ENCODE measurements at places on chromosomes 2 and 18.

GRCh38 chr2:234765279-234765678 is 186.5 kb upstream of the SH3BP4 start:
- DNase-seq, result no peak

DNA sequence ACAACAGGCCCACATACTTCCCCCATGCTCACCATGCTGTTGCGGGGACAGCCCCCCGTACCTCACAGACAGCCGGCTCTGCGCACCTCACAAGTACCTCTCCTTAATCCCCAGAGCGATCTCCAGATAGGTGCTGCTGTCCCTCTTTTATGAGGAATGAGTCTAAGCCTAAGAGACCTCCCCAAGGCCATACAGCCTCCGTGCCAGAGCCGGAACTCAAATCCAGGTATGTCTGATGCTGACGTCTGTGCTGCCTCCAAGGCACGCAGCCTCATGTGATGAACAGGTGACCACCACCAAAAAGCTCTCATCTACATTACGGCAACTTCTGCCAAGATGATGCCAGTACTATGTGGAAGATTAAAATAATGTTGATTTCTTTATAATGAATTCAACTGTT is 85.2 kb downstream of the EIPR1 start:
- no peak for DNase-seq

GRCh38 chr2:240131941-240132650 is 4.0 kb downstream of the COPS9 start:
- DNase-seq, result no peak

- no peak for DNase-seq
Observed at GRCh38 chr18:48740851-48741485, 202.1 kb downstream of the CTIF start.

- no peak for DNase-seq
Observed at GRCh38 chr2:97724946-97725688, 11.7 kb downstream of the ZAP70 start.

DNA sequence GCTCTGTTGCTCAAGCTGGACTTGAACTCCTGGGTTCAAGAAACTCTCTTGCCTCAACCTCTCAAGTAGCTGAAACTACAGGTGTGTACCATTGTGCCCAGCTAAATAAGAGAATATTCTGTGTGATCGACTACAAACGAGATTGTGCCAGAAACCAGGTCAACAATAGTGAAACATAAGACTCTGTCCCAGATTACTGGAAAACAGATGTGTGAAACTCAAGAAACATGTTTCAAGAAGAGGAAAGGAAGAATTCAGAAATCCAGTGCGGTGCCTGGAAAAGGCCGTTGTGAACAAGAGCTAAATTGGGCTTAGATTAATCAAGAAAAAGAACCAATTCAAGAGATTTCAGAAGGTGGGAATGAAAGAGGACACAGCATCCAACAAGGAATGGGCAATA is 23.4 kb upstream of the STAT1 start:
- DNase-seq, result no peak

- no peak for DNase-seq
Observed at GRCh38 chr2:167842047-167842446, 405.3 kb downstream of the STK39 start.

DNA sequence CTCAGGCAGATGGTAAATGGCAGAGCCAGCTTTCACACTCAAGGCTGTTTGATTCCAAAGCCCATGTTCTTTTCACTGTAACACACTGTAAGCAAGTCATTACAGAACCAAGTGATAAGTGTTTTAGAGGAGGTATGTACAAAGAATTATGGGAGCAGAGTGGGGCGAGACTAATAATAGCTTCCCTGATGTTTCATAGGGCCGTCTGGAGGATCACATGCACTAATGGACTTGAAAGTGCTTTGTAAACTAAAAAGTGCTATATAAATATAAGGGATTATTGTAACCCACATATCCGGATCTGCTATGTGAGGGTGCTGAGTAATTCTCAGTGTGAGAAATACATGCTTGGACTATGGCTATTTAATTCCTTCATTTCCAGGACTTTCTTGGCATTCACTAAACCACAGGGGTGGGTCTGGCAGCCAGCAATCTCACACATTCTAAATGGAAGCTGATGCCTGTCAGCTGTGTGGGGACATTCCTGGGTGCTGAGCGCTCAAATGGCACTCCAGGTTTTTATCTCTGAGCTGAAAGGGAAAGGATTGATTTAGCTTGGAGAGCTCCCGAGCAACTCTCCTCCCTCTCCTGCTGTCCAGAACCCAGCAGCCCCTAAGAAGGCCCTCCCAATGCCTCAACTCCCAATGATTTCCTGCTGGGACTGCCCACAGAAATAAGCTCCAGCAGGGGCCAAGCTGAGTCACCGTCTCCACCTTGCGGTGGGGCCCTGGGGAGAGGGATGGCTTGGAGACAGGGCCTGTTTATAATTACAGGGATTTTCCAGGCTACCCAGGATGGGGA is 222.8 kb downstream of the SOX11 start:
- no peak for DNase-seq

DNA sequence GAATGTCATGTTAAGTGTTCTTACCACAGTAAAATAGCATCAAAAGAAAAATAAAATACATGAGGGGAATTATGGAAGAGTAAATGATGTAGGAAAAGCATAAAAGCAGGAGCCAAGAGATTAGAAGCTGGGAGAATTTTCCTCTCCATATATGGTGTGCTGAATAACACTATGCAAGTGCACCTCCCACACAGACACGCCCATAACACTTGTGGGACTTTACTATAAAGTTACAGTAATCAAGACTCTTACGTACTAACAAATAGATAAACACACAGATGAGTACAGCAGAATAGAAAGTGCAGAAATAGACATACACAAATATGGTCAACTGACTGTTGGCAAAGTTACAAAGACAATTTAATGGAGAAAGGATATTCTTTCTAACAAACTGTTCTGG is 16.0 kb upstream of the SPHKAP start:
- no peak for DNase-seq

DNA sequence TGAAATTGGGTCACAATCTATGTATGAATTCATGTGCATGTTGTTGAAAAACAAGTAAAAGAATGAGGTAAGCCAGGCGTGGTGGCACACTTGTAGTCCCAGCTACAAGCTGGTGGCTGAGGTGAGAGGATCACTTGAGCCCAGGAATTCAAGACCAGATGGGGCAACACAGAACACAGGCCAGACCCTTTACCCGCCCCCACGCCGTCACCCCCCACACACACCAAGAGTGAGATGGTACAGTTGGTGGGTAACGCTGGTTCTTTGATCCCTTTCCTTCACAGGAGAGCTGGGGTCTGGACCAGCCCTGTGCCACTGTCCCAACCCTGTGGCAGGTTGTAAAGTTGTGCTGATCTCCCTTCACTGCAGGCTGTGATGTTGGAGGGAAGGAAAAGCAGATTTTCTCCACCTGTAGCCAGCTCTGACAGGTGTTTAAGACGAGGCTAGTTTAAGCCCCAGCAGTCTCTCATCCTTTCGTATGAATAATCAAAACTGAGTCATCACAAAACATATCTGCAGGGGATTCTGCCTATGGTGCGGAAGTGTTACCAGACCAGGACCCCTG is 13.6 kb downstream of the B3GNT2 start:
- DNase-seq, result no peak

DNA sequence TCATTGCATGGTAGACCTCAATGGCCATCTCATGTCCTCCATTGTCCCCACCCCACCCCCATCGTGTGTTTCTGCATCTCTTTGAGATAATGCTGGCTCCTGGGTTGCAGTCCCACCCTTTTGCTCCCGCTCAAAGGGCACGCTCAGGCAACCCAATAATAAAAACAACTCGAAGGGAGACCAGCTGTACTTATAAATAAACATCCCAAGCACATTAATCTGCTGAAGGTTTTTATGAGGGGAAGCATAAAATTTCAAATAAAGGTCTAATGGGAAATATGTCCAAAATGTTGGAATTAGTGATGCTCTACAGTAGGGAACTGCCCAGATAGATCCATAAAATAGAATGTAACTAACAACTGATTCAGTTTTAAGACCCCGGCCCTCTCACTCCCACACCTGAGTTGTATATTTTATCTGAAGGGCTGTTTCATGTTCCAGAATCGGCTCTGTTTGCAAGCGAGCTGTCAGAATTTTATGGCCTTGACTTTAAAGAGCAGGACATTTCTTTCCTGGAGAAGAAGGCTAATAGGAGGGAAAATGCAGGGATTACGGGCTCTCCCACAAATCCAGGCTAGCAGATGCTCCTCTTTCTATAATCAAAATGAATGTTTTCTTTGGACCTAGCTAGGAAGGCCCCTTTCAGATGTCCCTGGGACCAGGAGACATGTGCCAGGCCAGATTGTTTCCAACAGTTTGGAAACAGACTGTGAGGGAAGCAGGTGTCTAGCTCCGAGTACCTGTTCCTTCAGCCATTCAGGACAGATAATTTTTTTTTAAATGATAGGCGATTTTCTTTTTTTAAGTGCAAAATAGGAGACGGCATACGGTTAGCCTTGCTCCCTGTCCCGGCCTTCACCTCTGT is 103.7 kb downstream of the APOB start:
- DNase-seq, result no peak

DNA sequence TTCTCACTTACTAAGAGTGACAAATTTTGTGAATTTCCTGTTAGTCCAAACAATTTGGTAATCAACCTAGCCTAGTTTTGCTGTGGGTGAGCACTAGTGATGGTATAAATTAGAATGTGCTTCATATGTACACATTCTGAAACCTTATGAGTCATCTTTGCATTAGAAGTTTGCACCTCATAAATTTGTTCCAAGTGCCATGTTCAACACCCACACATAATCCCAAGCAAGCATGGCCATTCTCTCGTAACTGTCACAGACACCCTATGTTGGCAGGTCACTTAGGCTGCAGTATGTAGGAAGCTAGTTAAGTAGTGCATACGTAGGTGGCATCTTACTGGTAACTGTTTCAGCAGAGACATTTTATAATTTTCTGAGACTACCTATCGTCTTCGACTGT is 46.9 kb downstream of the NAB1 start:
- DNase-seq, result no peak

DNA sequence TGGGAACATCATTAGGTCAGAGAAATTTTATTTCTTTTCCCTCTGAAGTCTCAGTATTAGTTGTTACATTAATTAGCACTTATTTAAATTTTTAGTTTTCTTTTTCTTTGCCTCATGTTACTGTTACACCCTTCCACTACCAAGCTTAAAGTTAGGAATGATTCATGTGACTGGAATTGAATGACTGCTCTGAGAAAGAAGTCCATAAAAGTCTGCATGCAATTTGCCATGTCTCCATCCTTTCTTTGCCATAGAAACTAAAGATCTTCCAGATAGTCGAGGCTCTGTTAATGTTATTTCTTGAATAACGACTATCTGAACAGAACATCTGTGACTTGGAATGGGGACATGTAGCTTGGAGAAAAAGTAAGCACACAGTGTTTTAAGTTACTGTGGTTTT is 1269.8 kb upstream of the PIK3C3 start:
- DNase-seq, result no peak

GRCh38 chr2:20419752-20420151 is 27.1 kb upstream of the RHOB start:
- DNase-seq, result no peak

GRCh38 chr2:2571301-2572150 is 240.5 kb upstream of the MYT1L start:
- DNase-seq, result no peak

- DNase-seq, result no peak
Observed at GRCh38 chr2:122451040-122451439, 695.6 kb downstream of the TSN start.

GRCh38 chr18:10928011-10928771 is 221.2 kb downstream of the PIEZO2 start:
- no peak for DNase-seq

GRCh38 chr2:163420604-163421003 is 315.2 kb downstream of the FIGN start:
- DNase-seq, result no peak

- no peak for DNase-seq
Observed at GRCh38 chr2:158101384-158101926, at the start of gene UPP2. Gene UPP2, plus strand, starts transcription at chr2:158101876. Its CDS starts 188 bp downstream, at chr2:158102064.

DNA sequence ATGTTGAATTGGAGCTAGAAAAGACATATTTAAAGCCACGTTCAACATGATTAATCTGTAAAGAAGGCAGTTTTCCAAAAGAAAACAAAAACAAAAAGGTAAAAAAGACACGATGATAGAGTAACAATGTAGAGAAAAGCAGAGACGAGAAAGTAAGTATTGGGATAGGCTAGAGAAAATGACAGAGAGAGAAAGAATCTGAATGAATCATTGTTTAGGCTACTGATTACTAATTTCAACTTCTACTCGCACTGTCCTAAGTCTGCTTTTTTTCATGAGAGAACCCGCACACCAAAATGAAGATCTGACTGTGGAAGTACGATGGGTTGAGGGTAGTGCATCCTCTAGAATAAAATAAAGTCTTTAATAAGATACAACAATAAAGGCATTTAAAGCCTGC is 1599.2 kb upstream of the TMEFF2 start:
- no peak for DNase-seq

DNA sequence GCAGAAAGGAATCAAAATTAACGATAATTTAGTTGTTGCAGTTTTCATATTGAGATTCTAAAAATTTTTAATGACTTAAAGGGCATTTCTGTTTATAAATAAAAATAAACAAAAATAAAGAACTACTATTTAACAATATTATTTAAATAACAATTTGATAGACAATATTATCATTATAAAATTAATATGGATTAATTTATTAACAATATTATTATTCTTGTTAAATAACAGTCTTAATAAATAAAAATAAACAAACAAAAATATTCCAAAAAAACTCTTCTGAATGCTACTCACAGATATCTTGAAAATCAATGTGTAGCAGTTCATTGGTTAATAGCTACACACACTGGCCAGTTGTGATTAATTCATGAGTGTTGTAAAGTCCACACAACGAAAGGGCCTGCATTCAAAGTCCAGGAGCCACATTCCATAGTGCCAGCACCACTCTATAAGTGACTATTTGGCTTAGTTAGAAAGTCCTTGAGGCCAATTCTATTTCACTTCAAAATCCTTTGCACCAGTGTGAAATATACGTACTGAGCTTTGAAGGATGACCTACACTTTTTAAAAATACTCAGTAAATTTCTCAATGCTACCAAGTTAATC is 117.1 kb downstream of the ZNF521 start:
- no peak for DNase-seq

DNA sequence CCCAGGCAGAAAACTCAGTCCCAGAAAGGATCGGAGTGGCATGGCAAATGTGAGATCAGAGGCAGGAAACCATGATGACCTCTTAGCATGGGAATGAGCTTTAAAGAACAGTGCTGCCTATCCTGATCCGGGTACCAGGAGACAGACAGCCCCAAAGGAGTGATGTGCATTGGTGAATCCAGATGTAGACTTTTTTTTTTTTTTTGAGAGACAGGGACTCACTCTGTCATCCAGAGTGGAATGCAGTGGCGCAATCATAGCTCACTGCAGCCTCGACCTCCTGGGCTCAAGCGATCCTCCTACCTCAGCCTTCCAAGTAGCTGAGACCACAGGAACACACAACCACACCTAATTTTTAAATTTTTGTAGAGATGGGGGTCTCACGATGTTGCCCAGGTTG is 122.7 kb downstream of the VAPA start:
- DNase-seq, result no peak

GRCh38 chr2:178844269-178844668 is 37.0 kb upstream of the TTN start:
- DNase-seq, result no peak

GRCh38 chr18:54268751-54269150 is 566 bp upstream of the POLI start:
- no peak for DNase-seq

Data from stimulated activated CD8-positive, alpha-beta memory T cell treated with anti-CD3 and anti-CD28 coated beads, Interleukin-2, amount 100 ng/mL, for 48 hours (primary cell).